ENCODE measurements at places on chromosomes 1 and 21. TPM values are rescaled to one million over a fixed set of nuclear protein-coding genes. Genes with fewer than 3 reads are reported as not detected.

DNA sequence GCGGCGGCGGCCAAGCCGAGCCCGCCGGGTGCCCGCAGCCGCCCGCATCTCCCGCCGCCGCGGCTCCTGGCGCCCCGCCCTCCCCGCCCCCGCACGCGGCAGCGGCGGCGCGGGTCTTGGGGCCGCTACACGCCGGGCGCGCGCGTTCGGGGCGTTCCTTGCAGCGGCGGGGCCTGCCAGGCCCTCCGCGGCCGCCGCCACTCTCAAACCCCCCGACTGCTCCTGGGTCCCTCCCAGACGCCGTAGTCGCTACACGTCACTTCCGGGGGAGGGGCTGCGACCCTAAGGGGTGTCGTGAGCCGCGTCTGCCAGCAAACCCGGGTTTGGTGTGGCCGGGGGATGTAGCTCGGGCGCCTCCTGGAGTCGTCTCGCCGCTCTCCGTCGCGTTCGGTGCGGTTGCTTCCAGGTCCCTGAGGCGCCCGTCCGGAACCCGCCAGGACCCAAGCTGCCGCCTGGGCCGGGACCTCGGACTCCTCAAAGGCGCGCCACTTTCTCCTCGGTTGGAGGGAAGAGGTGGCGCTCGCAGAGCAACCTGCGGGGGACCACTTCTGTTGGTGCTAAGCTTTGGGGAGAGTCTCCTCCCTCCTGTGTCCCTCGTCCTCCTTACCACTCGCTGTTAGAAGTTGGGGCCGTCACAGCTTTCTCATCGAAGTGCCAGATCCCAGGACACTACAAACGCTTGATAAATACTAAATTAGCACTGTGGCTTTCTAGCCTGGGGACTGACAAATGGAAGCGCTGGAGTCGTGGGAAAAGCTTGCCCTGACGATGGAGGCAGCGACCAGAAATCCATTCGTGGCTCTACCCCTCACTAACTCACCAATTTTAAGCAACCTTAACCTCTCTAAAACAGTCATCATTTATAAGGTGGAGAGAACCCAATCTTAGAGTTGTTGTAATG lies at the start of gene ELK4:
Gene ELK4 (minus strand): TSS at position 244 of the 901 bp plus-strand sequence. CDS start 8,129 bp downstream, outside the sequence.
- peak; percentile 99 for DNase-seq

DNA sequence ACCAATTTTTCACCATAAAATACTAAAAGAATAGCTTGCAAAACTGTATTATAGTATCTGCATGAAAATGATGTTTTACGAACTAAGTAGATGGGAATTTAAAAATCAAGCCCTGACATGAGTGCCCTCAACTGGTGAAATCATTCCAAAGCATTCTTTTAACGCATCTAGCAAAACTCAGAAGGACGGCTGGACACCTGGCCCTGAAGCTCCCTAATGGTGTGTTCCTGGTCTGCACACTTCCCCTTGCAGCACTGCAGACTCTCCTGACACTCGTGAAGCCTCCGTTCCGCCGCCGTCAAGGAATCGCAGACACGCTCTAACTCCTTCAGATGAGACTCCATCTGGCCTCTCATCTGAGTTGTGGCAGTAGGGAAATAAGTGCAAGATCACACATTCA lies 39.9 kb downstream of the ODF2L start:
- no peak for DNase-seq

DNA sequence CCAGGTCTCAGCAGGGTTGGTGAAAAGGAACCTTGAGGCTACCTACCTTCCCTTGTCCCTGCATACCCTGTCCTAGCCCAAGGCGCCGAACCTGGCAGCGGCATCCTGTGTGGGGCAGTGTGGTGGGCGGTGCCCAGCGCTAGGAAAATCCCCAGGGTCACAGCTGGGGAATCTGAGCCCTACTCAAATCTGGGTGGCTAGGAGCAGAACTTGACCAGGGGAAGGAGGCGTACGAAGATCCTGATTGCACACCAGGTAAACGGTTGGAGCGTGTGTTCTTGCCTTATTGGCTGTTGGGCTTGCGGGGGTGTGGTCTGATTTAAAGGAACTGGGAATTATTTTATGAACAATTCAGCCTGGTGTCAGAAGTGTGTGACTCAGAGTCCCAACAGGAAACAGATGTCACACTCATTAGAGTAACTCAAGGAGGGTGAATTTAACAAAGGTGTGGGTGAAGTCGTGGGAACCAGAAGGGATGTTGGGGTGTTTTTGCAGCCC lies 118.6 kb downstream of the LRIG2 start:
- DNase-seq = no peak

GRCh38 chr1:155507945-155508344 lies 54.7 kb downstream of the ASH1L start:
- no peak for DNase-seq

GRCh38 chr1:217919683-217920388 lies 288.7 kb downstream of the SPATA17 start:
- no peak for DNase-seq

- DNase-seq = no peak
Observed at GRCh38 chr1:28895896-28896608, 18.3 kb upstream of the EPB41 start.

The IFI44L gene
- 5.4 TPM for polyA plus RNA-seq

The S100A9 gene
- 74.2 TPM for polyA plus RNA-seq

The CFAP141 gene
- polyA plus RNA-seq = not detected

The TMEM35B gene
- polyA plus RNA-seq = 83.4 TPM

The LCE2B gene
- polyA plus RNA-seq = not detected

The PRR9 gene
- not detected for polyA plus RNA-seq

The GNG12 gene
- polyA plus RNA-seq = not detected

The ZSWIM5 gene
- polyA plus RNA-seq = 0.11 TPM

The SPATA45 gene
- polyA plus RNA-seq = not detected

Data from naive B cell (primary cell).